ENCODE measurements at places on chromosomes 2 and 18.

DNA sequence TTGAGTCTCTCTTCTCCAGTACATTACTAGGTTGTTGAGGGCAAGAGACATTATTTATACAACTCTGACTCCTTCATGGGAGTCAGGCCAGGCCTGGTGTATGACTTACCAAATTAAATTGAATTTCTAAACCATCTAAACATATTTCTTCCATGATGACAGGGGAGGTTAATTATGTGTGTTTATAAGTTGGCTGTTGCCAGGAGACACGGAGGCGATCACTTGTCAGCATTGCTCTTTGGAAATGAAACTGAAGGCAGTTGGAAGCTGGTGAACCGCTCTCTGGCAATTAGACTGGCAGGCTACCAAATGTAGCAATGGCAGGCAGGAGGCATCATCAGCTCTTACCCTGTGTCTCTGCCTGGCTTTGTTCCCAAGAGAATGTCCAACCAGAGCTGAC, 241.4 kb downstream of the KCNS3 start:
- DNase-seq, result no peak

DNA sequence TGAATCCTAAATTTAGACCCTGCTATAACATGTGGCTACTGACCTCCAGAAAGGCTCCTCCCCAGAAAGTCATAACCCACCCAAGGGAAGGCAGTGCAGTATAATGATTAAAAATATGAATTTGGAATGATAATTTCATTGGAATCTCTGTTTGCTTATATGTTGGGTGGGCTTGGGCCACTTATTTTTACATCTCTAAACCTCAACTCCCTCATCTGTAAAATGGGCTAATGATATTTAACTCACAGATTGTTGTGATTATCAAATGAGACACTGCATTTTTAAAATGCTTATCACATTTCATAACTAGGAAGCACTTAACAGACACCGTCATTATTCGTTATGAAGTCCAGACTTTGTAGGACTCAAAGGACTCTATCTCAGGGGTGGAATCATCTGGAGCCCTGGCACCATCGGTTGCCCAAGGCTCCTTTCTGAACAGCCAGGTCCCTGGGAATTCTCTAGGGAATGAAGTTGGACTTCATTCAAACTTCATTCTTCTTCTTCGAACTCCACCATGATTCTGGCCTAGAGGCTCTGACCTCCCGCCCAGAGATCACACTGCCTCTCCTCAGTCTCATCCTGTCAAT, 33.1 kb upstream of the RMDN2 start:
- DNase-seq, result no peak

DNA sequence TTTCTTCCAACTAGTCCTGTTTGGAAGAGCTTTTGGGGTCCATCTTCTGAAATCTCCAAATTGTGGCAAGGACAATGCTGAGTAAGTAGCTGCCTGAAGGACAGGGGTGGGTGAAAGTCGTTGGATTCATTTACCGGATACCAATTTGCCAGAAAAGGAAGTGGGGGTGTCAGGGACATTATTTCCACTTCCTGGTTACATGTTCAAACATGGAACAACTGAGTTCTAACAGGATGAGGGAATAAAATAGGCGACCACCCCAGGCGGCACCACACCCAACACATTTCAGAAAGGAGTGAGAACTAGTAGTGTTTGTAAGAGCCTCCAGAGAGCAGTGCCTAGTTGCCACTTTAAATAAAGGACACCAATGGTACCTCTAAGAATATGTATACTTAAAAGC, 158.6 kb upstream of the SERTAD2 start:
- no peak for DNase-seq

DNA sequence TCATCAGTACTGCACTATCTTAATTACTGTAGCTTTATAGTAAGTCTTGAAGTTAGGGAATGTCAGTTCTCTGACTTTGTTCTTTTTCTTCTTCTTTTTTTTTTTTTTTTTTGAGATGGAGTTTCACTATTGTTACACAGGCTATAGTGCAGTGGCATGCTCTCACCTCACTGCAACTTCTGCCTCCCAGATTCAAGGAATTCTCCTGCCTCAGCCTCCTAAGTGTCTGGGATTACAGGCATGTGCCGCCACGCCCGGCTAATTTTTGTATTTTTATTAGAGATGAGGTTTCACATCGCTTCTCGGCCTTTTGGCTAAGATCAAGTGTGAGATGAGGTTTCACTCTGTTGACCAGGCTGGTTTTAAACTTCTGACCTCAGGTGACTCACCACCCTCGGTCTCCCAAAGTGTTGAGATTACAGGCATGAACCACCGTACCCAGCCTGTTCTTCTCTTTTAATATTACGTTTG, 41.9 kb upstream of the TANC1 start:
- no peak for DNase-seq

DNA sequence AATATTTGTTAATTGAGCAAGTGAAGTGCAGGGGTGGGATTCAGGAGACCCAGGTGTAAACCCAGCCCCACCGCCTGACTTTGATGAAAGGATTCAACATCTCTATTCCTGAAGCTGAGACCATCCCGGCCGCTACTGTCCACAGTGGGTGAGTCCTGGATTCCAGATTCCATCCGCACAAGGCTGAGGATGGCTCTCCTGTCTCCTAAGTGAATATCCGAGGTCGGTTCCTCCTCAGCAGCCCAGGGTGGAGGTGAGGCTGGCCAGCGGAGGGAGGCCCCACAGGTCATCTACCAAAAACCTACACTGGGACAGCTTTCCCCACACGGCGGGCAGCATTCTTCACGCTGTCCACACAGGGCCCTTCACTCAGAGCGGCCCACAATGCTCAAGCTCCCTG, 57.6 kb downstream of the ACKR3 start:
- no peak for DNase-seq

DNA sequence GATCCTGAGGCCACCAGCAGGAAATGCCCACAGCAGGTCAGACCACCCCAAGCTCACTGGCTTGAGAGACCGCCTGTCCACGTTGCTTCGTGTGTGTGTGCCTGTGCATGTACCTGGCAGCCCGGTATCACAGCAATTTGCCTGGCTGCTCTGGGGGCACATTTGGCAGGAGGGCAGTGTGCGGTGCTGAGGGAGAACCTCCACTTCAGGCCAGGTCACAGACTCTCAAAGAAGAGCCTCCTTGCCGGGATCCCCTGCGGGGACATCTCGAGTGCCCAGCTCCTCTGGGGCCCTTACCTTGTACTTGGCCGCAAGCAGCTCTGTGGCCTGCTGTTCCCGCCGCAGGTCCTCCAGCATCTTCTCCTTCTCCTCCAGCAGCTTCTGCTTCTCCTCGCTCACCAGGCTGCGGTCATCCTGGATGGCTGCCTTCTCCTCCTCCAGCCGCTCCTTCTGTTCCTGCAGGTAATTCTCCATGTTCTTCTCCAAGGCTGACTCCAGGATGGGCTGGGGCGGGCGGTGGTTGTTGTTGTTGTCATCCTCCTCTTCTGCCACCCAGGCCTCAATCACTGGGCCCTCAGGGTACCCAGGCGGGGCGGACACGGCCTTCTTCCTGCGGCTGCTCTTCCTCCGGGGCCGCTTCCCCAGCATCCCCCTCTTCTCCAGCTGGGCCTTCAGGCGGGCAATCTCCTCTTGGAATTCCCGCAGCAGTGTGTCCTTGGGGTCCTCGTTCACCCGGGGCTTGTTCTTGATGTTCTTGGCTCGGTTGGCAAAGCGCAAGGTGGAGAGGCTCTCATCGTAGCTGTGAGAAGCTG, 2.0 kb downstream of the KIF3C start:
- DNase-seq, result no peak

DNA sequence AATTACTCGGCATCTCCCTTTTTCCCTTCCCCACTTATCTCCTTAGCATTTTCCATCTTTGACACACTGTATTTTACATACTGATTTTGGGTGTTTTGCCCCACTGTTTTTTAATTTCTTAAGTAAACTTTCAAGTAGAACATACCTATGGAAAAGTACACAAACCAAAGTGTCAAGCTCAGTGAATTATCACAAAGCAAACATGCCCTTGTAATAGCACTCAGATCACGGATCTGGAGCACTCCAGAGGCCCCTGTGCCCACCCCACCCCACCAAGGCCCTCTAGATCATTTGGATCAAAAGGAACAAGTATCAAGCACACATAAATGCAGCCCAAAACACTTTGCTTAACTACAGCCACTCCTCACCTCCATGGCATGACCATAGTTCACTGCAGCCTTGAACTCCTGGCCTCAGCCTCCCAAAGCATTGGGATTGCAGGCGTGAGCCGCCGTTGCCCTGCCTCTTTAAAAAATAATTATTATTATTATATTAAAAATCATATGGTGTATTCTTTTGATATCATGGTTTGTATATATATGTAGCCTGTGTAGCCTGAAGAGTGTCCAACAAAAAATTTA, 38.1 kb downstream of the FER1L5 start:
- DNase-seq, result no peak

All from CD4-positive, alpha-beta T cell treated with Interleukin-17A for 4 hours (primary cell).